ENCODE measurements at places on chromosomes 2 and 18.

DNA sequence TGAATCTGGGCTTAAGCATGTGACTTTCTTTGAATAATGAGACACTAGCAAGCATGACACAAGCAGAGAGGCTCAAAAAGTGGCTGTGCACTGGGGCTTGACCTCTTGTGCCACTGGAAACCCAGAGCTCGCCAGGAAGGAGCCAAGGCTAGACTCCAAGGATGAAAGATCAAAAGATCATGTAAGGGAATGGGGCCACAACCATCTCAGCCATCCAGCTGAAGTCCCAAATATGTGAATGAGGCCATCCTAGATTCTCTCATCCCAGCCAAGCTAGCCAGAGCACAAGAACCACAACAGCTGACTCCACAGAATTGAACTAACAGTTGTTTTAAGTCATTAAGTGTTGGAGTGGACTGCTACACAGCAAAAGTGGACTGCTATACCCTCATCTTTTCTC is 288.1 kb downstream of the CCDC178 start:
- DNase-seq = no peak

DNA sequence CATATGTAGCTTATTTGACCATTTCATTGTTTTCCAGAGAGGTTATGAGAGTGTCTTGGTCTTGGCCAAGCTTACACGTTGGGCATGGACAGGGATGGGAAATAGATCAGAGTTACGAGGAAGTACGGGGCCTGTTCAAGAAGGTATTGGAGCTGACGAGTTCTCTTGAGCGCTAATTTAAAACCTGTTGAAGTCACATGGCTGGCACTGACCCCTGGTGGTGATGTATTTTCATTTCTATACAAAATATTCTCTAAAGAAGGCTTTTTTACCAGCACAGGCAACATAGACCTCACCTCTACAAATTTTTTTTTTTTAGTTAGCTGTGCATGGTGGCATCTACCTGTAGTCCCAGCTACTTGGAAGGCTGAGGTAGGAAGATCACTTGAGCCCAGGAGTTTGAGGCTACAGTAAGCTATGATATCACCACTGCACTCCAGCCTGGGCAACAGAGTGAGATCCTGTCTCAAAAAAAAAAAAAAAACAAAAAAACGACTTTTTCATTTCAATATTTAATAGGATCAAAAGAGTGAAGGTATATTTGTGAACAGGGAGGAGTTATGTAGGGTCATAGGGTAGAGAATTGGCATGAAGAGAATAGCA is 19.6 kb downstream of the UGP2 start:
- peak; percentile 44 for DNase-seq

DNA sequence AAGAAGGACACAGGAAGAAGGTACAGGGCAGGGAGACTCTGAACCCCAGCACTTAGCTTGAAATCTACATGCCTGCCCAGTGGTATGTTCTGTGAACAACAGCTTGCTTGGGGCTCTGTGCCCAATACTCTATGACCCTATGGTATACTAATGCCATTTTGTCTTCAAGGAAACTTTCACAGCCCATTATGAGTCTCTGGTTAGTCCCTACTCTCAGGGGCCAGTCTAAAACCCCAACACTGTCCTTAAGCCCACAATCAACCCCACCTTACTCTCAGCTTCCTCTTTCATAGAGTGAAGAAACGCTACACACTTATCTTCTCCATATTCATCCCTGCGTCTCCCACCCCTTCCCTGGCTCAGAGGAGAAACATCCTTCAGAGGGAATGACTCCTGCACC is 16.0 kb downstream of the NEB start:
- no peak for DNase-seq

GRCh38 chr2:161019311-161019710 is 140.9 kb upstream of the TANK start:
- DNase-seq = no peak

DNA sequence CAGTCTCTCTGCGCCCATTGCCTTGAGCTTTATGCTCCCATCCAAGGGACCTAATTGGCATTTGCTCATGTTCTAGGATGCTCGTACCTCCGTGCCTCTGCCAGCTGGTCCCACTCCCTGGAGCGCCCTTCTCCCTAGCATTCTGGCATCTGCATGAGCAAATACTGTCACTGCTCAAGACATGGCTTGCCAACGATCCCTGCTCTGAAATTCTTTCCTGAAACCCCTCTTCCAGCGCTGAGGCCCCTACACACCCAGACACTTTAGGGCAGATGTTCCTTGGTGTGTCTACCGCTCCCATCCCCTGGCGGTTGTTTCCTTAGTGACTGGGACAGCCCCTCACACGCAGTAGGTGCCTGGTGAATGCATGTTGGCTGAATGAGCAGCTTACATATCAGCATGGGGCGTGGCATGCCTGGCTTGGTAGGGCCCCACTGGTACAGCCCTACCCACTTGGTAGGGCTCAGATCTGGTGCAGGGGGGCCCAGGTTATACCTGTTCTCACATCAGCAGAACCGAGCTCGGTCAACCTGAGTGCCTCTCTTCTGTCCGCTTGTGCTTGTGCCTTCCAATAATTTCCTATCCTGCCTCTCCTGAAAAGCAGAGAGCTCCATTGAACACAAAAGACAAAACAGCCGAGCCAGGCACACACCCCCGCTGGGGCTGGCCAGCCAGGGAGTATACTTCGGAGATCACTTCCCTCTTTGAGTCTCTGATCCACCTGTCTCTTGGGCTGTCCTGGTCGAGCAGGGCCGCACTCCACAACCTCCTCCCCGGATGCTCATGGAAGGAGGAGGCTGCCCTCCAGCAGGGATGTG is 59.2 kb downstream of the INHBB start:
- DNase-seq = no peak

DNA sequence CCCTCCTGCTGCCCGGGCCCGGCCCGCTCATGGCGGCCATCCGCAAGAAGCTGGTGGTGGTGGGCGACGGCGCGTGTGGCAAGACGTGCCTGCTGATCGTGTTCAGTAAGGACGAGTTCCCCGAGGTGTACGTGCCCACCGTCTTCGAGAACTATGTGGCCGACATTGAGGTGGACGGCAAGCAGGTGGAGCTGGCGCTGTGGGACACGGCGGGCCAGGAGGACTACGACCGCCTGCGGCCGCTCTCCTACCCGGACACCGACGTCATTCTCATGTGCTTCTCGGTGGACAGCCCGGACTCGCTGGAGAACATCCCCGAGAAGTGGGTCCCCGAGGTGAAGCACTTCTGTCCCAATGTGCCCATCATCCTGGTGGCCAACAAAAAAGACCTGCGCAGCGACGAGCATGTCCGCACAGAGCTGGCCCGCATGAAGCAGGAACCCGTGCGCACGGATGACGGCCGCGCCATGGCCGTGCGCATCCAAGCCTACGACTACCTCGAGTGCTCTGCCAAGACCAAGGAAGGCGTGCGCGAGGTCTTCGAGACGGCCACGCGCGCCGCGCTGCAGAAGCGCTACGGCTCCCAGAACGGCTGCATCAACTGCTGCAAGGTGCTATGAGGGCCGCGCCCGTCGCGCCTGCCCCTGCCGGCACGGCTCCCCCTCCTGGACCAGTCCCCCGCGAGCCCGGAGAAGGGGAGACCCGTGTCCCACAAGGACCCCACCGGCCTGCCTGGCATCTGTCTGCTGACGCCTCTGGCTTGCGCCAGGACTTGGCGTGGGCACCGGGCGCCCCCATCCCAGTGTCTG is 767 bp downstream of the RHOB start:
- no peak for DNase-seq

DNA sequence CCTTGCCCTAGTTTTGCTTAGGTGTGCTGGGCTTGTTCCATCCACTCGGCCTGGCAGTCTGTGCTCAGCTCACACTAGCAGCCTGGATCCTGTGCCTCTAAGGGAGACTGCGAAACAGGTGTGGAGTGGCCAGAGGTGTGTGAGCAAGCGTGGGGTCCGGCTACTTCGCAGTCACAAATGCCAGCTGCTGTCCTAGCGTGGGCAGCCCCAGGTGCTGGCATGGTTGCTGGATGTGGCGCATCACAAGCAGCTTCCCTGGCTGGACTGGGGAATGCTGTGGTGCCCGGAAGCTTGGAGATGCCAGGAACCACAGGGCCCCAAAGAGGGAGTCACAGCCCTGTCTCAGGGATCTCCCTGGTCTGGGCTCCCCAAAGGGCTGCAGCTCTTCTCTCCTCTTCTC is 119.0 kb upstream of the TMEFF2 start:
- no peak for DNase-seq

- no peak for DNase-seq
These were observed 40.6 kb upstream of the HDAC4 start for GRCh38 chr2:239441261-239442078.

DNA sequence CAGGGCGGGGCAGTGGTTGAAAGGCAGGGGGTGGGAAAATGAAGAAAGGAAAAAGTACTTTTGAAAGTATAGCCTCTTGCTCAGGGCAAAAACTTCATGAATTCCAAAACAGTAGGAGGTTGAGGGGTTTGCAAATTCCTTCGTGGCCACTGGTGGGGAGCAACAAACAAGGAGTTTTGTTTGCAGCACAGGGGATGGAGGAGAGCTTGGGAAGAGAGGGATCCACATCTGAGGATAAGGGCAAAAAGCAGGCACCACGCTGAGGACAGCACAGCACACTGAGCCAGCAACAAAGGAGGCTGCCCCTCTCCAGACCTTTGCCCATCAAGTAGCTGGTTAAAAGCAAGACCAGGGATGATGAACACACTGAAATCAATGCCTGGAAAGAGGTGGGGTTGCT is 148.9 kb downstream of the TCF4 start:
- DNase-seq = no peak

- no peak for DNase-seq
These were observed 15.7 kb downstream of the SPC25 start for GRCh38 chr2:168874368-168875054.

DNA sequence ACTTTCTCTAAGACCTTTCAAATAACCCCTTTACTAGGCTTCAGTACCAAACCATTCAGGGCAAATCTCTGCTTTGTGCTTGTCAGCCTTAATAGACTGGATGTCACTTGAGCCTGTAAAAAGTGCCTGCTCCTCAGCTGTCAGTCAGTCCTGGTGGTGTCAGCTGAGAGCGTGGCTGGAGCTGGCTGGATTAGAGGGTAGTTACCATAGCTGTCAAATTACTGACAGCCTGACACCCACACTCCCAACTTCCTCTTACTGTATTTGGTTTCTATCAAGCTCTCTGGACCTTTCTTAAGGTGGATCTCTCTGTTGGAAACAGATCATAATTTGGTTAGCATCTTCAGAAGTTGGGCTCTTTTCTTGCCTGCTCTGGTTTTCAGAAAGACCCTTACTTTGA is 371.4 kb upstream of the ATP5MC3 start:
- DNase-seq = no peak

DNA sequence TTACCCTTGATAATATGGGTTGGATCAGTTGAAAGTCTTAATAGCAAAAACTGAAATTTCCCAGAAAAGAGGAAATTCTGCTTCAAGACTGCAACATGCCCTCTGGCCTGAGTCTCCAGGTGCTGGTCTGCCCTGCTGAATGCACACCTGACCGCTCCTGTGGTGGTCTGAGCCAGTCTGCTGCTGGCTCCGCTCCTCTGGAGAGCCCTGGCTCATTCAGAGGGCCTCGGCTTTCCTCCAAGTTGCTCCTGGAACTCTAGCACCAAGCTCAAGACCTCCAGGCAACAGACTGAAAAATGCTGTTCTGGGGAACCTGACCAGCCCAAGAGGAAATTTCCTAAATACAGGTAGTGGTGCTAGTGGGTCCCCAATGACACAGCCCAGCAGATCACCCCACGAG is 64.8 kb downstream of the DIPK1C start:
- DNase-seq = no peak

DNA sequence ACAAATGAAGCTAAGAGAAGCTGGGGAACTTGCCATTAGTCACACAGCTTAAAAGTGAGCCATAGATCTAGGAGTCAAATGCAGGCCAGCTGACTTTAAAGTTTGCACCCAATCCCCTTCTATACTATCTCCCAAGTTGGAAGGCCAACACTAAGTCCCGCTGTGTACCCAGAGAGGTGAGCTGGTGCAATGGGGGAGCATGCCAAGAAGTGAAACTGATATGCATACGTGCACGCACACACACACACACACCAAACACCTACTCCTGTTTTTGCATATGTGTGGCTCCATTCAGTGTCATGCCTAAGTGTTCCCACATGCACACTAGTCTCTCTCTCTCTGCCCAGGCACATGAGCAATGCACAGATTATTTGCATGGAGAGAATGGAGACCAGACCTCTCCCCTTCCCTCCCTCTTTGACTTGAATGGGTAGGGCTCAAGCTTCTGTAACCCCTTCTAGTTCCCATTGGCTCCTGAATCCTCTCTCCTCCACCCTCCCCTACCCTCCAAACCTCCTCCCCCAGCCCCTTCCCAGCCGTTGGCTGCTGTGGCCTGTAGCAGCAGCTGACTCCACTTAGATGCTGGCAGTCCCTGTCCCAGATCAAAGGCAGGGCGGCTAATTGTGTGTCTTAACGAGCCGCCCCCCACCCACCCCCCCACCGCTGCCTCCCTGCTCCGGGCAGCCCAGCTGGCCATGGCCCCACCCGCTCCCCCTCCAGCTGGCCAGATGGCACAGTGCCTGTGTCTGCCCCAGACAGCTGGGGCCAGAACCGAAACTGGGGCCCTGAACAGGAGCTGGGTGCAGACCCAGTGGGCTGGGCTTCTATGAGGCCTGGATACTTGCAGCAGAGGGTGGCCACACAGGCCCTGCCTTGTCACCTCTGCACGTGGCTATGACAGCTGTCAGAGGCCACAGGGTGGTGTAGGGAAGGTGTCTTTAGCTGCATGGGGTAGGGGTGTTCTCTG is 5.6 kb downstream of the WNT10A start:
- no peak for DNase-seq

DNA sequence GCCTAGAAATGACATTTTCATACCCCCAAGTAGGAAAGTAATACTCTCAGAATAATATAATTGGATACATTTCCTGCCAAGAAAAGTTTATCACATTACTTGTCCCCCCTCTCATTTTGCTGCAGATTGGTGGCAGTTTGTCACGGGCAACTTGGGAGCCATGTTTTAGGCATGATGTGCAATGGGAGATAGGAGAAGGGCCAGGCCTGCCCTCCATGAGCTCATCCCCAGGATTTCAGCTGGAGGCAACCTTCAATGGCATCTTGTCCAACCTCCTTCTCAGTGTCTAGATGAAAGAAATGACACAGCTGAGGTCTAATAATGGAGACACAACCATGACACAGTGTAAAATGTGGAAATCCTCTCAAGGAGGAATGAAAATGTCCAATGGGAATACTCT is 11.4 kb upstream of the RAB31 start:
- DNase-seq = no peak

DNA sequence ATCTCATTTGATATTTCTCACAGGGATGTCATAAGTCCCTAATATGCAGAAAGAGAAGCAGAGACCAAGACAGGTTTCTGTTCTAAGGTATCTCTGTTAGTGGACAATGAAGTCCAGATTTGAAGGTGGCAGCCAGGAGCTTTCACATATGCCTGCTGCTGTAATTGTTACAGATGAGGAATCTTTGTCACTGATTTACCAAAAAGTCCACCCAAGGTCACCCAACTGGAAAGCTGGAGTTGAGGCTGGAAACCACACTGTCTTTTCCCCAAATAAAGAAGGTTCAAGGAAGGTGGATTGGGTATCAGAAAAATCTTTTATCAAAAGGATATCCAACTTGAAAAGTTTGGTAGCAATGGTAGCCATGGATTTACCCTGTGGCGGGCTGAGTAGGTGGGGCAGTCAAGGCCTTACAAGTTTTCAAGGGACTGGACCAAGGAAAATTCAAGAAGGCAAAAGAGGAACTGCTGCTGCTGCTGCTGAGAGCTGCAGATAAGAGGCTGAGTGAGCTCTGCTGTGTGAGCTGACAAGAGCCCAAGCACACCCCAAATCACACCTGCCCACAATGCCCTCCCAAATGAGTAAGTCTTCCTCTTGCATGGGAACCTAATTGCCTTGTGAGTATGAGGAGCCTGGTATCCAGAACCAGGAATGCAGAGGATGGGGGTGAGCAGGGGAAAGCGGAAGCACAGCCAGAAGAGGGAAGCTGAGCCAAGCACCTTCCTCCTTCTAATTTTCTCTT is 241.2 kb downstream of the ANAPC1 start:
- DNase-seq = no peak

Measured in stimulated activated CD8-positive, alpha-beta memory T cell treated with anti-CD3 and anti-CD28 coated beads, Interleukin-12 subunit alpha, Interleukin-12 subunit beta, amount 100 ng/mL, for 1 hour (primary cell).